ENCODE measurements at places on chromosomes 7 and 10.

DNA sequence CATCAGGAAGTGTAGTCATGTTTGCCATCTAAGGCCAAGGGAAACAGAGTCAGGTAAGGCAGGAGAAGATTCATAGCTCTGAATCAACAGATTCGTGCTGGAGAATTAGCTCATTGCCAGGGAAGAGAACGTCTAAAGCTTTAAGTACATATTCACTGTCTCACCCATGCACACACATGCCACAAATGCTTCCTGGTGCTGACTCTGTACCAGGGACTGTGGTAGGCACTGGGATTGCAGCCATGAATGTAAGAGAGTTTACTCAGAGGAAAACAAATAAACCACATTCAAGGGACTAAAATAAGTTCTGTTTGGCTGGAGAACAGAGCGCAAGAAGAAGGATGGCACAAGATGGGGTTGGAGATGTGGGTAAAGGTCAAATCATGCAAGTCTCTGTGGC is 89.8 kb upstream of the HPS1 start:
- no peak for DNase-seq

DNA sequence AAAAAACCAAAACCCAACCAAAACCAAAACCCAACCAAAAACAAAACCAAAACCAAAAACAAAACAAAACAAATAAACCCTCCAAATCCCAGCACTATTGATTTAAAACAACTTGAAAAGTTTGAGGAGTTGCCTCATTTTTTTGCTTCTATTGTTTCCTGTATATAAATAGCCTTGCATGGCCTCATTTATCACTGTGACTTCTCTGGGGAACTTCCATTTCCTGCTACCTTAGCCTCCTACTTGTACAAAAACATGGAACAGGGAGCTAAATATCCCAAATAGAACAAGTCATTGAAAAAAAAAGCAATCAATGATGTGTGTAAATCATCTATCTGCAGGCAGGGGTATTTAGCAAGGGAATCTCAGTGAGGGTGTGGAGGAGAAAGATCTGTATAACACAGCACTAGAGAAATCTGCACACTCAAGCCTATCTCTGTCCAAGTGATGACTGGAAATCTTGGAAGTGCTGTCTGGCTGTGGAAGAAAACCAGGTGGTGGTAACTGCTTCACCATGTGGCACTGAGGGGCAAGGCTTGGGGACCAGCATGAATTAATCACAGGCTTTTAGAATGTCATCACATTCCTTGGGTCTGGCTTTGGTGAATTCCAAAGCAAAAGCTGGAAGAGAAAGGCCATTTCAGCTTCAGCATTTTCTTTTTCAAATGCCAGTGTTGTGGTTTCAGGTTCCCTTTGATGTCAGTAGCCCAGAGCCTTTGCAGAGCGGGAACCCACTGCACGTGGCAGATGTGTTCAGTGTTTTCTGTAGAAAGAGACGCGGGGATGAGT is 349.5 kb upstream of the ZNF32 start:
- DNase-seq: no peak

DNA sequence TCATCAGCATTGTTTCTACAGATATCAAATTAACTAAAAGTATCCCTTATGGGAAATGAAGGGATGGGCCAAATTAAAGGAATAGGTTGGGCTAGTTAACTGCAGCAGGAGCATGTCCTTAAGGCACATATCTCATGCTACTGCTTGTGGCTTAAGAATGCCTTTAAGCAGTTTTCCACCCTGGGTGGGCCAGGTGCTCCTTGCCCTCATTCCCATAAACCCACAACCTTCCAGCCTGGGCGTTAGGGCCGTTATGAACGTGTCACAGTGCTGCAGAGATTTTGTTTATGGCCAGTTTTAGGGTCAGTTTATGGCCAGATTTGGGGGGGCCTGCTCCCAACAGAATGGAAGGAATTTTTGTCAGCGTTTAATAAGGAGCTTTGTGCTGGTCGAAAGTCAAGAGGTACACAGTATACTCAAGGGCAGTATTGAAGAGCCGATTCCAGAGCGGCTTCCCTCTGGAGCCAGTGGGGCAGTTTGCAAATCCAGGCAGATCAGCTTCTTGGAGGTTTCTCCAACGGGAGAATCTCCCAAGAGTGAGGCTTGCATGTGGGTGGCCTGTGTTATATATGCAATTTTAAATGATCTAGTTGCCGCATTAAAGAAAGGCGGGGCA is 7.7 kb downstream of the PFKP start:
- DNase-seq: no peak

- no peak for DNase-seq
These were observed 69.1 kb upstream of the WAC start for GRCh38 chr10:28463676-28464395.

GRCh38 chr7:128148676-128149075 is 92.4 kb upstream of the LEP start:
- no peak for DNase-seq

DNA sequence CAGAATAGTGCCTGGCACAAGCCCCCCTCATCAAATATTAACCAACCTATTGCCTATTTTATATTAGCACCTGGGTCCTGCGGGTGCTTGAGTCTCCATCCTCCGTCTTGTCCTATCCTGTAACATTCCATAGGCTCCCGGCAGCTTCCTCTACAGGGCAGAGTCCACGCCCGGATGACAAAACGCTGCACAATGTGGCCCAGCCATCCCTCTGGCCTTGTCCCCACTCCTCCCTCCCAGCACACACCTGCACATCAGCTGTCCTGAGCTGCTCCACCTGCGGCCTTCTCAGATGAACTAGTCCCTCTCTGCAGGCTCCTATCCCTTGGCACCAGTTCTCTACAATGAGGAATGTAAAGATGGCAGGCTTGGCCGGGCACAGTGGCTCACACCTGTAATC is 153.5 kb upstream of the PDE1C start:
- no peak for DNase-seq

All from nephron progenitor cell (in vitro differentiated cells).